Left renal pelvis (tissue), 4 donors: ENCODE measurements at places on chromosomes 13 and 19. TPM values are rescaled to one million over a fixed set of nuclear protein-coding genes. Genes with fewer than 3 reads are reported as not detected.

GRCh38 chr13:24450530-24450929, 62.0 kb downstream of the PARP4 start:
- DNase-seq: no peak

GRCh38 chr13:89610331-89610730, 1737.2 kb upstream of the MIR17HG start:
- no peak for DNase-seq

GRCh38 chr13:43128504-43128961, 105.1 kb downstream of the DNAJC15 start:
- no peak for DNase-seq

- no peak for DNase-seq
Measured at GRCh38 chr19:16673231-16673630, 12.3 kb downstream of the TMEM38A start.

DNA sequence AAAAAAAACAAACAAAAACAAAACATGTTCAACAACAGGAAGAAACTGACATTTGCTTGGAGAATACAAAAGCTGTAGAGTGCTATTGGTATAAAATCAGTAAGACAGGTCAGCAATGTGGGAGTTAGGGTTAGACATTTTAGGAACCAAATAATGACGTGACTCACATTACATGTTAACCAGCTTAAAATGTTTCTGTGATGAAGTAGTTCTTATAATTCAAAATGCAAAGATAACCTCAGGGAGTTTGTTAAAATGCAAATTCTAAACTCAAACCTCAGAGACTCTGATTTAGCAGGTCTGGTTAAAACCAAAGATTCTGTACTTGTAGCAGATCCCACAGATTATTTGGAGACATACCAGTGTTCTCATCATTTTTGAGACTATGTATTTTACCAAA, 549.4 kb upstream of the SLITRK1 start:
- DNase-seq: no peak

DNA sequence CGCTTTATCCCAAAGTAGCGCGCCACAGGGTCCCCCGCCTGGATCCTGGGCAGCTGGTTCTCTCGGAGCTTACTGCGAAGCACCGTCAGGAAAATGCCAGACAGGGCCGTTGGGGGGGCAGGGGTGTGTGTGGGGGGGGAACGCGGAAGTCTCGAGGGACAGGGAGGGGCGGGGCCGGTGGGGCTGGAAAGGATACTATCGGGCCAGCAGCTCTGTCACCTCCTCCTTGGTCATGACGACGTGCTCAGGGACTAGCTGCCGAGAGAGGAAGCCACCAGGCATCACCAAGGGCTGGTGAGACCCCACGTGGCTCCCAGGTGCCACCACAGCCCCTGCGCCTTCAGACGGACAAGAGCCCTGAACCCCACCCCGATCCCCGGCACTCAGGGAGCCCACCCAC, 5.3 kb downstream of the POLR2E start:
- no peak for DNase-seq

DNA sequence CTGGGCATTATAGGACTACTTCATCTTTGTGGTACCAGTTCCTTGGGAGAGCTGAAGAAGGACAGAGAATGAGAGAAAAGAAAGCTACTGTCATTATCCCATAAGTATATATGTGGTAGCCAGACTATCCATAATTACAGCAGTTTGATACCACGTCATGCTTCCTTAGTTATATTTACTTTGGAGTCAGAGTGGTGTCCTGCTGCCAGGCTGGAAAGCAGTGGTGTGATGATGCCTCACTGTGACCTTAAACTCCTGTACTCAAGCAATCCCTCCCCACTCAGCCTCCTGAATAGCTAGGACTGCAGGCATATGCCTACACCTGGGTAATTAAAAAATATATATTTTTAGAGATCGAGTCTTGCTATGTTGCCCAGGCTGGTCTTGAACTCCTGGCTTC, 57.8 kb downstream of the WTIP start:
- DNase-seq: no peak

ICAM4 gene
- polyA plus RNA-seq: 0.45 TPM

TMC4 gene
- 35.4 TPM for polyA plus RNA-seq

IZUMO2 gene
- not detected for polyA plus RNA-seq

FLT1 gene
- 32.4 TPM for polyA plus RNA-seq

AXL gene
- 55.5 TPM for polyA plus RNA-seq

OR4F17 gene
- polyA plus RNA-seq: not detected

SIX5 gene
- polyA plus RNA-seq: 23.3 TPM
